ENCODE measurements at places on chromosomes 16 and 17.

- DNase-seq = peak; percentile 45
These were observed 970 bp downstream of the EPN2 start for GRCh38 chr17:19238167-19238505.

- DNase-seq = no peak
These were observed 5.7 kb upstream of the PKMYT1 start for GRCh38 chr16:2985893-2986355.

GRCh38 chr16:6926762-6927161, 405.9 kb upstream of the RBFOX1 start:
- no peak for DNase-seq

- no peak for DNase-seq
These were observed 128.5 kb downstream of the MRTFB start for GRCh38 chr16:14199624-14200023.

DNA sequence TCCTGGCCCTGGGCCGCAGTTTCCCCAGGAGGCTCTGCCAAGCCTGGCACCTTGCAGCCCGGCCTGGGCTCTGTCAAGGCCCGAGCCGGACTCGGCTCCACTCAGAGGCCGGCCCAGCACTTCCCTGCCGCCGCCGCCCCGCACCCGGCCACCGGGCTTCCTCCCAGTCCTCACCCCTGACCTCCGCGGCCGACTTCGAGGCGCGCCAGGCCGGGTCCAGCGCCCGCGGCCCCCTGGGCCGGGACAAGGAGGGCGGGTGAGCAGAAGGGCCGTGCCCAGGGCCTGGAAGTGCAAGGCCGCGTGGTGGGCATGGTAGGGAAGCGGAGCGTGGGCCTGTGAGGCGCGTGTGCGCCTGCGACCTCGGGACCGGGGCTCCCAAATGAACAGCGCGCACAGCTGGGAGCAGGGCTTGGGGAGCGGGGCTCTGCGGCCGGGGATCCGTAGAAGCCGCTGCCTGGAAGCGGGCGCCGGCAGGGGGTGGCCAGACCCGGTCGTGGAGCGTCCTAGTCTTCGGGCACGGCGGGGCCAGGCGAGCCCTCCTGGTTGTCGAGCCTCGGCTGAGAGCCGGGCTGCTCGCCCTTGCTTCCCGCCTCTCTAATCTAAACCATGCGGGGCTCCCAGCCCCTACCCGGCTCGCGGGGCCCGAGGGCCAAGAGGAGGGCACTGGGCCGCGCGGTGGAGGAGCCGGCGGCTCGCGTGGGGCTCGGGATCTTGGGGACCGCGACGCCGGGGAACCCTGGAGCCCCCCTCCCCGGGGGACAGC, 503 bp upstream of the TBX4 start:
- DNase-seq = peak; percentile 41

Data from suppressor macrophage (primary cell).